ENCODE measurements at places on chromosomes 5 and 9.

- no peak for DNase-seq
These were observed 63.0 kb upstream of the BASP1 start for GRCh38 chr5:17154211-17154996.

DNA sequence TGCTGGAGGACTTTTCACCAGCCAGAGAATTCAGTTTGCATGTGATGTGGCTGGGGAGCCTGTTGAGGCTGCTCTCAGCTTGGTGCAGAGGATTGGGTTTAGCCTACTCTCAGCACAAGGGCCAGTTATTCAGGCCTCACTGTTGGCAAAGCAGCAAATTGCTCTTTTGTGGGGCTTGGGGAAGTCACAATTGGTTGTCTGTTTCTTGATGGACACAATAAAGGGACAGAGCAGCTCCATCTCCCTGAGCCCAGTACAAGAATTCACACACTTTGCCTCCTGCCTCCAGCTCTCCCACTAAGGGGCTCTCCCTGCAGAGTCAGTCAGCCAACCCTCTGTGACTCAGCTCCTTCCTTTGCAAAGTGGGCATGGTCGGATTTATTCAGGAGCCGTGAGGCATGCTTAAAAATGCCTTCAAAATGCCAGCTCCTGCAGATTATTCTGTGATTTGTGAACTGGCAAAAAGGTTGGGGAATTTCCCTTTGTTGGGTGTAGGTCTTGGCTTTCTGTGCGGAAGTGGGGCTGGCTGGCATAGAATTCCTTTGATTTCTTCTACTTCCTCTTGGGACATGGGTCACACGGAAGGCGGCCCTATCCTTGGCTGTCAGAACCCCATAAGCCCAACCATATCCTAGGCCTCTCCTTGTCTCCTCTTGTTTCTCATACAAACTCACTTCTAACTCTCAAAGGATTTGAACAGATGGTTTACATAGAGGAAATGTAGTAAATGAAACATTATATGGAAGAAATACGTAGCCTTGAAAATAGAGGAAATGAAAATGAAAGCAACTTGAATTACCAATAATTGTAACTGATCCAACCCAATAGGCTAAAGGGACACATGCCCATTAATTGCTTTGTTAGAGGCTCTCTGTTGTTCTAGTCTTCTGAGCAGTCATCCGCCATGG, 118.7 kb upstream of the CD180 start:
- no peak for DNase-seq

GRCh38 chr9:893115-893514, 51.6 kb downstream of the DMRT1 start:
- DNase-seq, result no peak

DNA sequence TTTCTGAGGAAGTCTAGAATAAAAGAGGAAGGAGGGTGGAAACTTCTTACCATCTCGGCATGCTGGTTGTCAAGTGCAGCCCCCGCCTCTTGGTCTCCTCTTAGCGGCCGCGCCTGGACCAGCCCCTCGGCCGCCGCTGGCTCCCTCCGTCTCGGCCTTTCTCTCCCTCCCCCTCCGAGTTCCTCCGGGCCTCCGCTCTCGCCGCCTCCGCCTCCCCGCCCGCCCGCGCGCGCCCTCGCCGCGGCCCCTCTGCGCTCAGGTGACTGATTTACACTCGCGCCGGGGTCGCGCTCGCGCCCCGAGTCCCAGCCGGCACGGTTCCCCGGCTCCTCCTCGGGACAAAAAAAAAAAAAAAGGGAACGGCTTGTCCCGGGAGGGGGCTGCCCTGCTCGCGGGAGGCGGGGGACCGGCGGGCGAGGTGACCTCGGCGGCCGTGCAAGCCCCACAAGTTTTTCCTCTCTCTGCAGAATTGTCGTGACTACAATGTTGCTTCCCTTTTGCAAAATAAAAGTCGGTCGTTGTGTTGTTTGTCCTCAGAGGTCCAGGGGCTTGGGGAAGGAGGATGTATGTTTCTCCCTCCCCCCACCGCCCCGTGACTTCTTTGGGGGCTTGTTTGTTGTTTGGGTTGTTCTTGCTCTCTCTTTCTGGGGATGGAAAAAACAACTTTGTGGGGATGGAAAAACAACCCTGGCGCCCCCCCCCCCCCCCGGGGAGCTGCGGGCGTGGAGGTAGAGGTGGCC, at the start of gene BNC2:
BNC2 (minus strand) TSS at position 75 of the 740 bp plus-strand sequence; CDS start at position 53, 22 bp downstream.
- DNase-seq, result peak; percentile 33

DNA sequence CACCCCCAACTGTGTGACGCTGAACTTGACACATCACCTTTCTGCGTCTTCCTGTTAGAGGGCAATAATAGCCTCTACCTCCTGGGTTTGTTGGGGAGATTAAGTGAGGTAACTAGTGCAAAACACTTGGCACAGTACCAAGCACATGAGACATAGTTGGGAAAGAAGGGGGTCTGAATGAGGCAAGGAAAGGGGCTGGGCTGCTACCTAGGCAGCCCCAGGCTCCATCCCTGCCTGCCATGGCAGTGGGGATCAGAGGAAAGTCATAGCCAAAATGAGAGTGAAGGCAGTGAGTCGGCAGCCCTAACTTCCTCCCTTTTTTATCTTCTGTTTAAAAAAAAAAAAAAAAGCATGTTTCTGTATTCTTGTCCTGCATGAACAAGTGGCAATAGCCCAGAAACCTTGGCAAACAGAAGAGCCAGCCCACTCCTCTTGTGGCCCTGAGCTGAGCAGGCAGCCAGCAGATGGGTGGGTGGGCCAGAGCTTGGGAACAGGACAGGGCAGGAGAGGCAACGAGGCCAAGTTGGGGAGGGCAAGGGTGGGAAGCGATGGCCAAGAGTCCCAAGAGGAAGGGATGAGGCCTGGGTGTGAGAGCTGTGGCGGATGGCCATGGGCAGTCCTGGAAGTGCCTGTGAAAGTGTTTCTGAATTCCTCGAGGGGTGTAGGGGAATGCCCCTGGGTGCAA, 11.4 kb downstream of the CAMK2A start:
- no peak for DNase-seq

DNA sequence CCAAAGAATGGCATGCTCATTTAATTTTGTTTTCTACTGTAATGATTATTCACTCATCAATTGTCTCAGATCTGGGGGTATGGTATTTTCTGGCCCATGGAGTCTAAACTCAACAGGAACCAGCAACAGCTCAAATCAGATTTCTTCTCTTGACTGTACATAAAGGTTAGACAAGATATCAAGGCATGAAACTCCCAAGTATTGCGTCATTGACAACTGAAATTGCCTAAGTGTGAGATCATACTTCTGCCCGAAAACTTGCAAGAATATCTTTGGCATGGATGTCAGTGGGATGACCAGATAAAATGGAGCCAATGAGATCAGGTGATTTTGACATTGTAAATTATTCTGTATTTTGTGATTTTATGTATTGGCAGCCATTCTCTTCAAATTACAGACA, 141.7 kb upstream of the STK32A start:
- no peak for DNase-seq

- DNase-seq, result peak; percentile 86
These were observed 5.7 kb downstream of the ASS1 start for GRCh38 chr9:130450344-130451003.

GRCh38 chr5:126777257-126777974, 480 bp downstream of the LMNB1 start:
- DNase-seq, result peak; percentile 83

DNA sequence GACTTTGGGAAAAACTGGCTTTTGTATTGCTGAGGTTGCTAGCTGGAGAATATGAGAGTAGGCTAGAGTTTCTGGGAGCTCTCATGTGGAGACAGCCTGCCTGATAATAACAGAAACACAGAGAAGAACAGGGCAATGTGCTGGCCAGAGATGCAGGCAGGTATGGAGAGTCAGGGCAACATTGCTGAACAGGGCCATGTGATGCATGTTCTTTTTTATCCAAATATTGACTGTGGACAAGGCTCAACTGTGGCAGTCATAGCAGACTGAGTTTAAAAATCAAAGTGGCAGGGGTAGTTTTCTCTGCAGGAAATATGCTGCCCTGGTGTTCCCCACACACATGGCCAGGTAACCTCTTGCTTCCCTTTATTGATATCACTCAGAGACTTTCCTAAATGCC, 381.1 kb downstream of the RASEF start:
- no peak for DNase-seq

DNA sequence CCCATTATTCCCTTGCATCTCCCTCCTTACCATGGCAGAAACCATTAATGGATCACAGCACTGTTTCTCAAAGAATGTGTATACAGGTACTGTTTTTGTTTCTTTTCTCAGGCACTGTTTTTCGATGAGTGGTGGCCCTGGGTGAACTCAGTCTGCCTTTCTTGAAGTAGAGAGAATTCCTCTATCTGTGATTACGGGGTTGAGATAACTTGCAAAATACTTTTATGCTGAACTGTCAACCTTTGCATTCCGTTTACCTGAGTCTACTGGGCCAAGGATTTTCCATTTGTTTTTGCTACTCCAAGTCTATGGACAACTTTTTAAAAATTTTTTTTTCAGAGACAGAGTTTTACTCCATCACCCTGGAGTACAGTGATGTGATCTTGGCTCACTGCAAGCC, 82.7 kb upstream of the CLINT1 start:
- no peak for DNase-seq

DNA sequence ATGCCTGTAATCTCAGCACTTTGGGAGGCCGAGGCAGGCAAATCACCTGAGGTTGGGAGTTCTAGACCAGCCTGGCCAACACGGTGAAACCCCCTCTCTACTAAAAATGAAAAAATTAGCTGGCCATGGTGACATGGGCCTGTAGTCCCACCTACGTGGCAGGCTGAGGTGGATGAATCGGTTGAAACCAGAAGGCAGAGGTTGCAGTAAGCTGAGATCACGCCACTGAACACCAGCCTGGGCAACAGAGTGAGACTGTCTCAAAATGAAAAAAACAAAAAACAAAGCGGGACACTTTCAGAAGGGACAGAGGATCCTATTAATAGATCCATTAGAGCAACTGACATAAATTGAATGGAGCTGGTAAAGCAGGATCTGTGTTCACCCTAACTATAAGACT, 89.6 kb upstream of the SGCD start:
- no peak for DNase-seq

DNA sequence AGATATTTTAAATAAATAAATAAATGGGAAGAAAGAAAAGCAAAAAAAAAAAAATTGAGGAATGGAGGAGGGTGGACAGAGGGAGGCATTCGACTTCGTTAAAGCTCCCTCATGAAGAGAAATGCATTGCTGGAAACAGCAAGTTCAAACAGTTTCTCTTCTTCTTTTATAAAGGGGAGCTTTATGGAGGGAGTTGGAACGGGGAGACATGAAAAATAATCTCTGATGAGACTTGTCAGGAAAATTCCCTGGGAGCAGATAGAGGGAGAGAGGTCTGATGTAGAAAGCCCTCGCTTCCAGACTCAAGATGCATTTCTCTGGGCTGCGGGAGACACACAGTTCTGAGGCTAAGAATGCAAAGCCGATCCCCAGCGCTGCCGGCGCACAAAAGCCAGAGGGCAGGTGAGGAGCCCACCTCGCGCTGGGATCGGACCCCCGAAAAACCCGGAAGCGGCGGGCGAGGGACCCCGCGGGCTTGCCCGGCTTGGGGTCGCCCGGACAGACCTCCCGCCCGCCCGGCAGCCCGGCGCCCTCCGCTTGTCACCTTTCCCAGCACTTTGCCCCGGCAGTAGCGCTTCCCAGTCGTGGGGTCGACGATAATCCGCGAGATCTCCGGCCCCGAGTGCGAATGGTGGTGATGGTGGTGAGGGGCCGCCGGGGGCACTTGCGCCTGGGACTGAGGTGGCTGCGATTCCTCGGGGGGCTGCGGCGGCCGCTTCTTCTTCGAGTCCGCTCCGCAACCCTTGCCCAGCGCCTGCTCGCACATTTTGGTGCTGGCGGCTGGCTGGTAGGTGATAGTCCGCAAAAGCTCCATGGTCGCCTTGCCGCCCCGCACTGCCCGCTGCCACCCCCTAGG, 512 bp downstream of the PLK2 start:
- peak; percentile 46 for DNase-seq

DNA sequence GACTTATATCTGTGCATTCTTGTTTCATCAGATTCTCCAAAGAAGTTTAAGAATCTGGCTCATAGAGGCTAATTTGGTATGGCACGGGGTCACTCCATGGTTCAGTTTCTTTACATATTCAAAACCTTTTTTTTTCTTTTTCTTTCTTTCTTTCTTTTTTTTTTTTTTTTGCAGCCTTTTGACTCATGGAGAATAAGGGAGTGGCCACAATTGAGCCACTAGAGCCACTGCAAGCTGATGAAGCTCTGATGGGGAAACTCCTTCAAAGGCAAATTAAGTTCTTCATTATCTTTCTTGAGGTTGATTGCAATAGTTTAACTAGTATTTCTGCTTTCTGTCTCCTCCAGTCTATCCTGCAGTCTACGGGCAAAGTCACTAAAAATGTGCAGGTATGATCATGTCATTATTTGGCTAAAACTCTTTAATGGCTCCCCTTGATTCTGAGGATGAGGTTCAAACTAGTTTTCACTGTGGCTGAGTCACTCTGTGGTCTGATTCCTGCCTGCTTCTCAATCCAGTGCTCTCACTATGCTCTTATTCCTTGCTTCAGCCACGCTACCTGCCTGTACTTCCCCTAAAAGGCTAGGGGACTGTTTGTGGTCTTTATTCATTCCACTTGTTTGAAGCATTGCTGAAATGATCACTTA, 93.5 kb upstream of the RIOK2 start:
- DNase-seq, result no peak

DNA sequence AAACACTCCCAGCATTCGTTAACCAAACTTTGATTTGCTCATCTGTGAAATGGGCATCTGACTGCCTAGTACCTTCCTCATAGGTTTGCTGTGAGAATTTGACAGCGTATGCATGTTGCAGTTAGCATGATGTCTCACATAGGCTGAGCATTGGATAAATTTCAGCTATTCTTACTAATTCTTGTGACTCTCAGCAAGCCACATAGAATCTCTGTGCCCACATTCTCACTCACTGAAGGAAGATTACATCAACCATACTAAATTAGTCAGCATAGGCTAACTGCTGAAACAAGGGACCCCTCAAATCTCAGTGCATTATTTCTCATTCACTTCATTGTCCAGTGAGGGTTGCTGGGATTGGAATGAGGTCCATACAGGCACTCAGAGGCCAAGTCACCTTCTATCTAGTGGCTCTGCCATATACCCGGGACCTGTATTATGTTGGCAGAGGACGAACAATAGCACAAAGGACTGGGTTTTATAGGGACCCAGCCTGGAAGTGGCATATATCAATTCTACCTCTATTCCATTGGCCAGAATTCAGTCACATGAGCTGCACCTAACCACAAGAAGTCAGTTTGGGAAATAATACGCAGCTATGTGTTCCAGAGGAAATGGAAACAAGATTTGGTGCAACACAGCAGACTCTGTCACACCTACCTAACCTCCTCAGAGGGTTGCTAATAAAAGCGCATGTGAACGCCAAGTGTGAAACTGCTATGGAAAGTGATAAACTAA, 4.2 kb upstream of the PTGER4 start:
- DNase-seq, result no peak

- DNase-seq, result no peak
These were observed at the start of gene KCNV2 for GRCh38 chr9:2717385-2717784. Gene KCNV2, plus strand, starts transcription at chr9:2717510. Its CDS starts 230 bp downstream, at chr9:2717740.

Measured in mucosa of descending colon (tissue), 3 donors.